ENCODE measurements at places on chromosomes 11 and 22.

DNA sequence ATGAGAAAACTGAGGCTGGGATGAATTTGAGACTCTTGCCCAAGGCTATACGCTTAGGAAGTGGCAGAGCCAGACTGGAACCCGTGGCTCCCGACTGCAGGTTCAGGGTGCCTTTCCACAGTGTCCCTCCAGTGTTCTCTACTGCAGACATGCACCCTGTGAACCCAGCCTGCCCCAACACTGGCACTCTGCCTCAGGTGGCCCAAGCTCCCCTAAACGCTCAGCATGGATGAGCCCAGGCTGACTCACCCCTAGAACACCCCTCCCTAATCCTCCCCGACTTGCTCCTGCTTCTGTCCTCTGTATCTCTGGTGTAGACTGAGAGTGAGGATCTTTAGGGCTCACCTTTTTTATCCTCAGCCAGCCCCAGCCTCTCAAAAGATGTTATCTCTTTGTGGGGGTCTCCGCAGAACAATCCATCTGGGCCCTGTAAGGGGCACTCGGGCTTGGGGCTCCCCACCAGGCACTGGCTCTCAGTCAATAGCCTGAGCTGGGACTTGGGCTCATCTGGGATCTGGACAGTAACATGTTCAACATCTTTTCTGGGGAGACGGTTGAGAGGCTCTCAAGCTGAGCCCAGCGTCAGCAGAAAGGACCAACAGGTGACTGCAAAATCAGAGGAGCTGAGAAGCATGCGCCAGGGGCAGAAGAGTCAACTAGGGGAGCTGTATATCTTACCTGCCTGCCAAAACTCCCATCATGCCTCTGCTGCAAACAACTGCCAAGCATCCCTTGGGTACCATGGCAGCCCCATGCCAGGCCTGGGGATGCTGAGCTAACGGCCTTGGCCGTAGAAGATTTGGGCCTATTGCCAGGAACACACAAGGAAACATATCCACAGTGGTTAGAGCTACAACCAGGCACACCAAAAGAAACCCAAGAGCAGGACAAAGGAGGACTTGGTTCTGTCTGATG lies 176.2 kb downstream of the BUD13 start:
- no peak for DNase-seq

- DNase-seq, result no peak
Measured at GRCh38 chr11:1674173-1675131, 22.5 kb upstream of the KRTAP5-6 start.

DNA sequence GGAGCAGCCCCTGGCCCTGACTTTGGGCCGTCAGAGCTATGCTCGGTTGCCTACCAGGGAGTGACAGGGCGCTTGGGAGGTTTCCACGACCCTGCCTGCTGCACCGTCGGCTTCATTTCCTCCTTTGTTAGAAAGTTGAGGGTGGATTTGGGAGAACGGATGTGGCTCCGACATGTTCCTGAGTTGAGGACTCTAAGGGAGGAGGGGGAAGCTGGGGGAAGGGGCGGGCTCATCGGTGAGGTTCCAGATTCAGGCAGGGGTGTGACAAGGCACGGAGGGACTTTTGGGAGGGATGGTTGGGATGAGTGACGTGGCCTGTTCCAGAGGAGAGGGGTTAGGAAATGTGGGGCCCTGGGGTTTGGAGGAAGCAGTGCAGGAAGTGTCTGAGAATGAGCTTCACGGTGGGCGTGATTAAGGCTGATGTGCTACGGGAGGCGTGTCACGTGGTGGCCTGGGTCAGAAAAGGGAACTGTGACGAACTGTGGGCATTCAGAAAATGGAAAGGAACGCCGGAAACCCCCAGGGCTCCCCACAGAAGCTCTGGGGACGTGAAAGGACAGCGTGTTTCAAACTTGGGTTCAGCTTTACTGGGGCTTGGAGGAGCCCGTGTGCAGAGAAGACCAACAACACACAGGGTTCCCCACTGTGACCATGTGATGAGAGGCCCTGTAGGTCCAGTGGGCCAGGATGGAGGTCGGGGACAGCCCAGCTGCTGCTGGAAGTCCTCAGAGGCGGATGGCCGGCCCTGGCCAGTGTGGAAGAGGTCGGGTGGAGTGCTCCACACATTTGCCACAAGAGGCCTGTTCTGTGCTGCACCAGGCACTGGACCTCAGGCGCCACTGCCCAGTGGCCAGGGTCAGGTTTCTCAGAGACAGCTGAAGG lies 2.8 kb downstream of the PARVB start:
- DNase-seq, result no peak

GRCh38 chr22:42313804-42314581 lies 43.5 kb upstream of the TCF20 start:
- DNase-seq, result peak; percentile 83

- DNase-seq, result no peak
Measured at GRCh38 chr11:45554230-45554967, 111.0 kb downstream of the CHST1 start.

DNA sequence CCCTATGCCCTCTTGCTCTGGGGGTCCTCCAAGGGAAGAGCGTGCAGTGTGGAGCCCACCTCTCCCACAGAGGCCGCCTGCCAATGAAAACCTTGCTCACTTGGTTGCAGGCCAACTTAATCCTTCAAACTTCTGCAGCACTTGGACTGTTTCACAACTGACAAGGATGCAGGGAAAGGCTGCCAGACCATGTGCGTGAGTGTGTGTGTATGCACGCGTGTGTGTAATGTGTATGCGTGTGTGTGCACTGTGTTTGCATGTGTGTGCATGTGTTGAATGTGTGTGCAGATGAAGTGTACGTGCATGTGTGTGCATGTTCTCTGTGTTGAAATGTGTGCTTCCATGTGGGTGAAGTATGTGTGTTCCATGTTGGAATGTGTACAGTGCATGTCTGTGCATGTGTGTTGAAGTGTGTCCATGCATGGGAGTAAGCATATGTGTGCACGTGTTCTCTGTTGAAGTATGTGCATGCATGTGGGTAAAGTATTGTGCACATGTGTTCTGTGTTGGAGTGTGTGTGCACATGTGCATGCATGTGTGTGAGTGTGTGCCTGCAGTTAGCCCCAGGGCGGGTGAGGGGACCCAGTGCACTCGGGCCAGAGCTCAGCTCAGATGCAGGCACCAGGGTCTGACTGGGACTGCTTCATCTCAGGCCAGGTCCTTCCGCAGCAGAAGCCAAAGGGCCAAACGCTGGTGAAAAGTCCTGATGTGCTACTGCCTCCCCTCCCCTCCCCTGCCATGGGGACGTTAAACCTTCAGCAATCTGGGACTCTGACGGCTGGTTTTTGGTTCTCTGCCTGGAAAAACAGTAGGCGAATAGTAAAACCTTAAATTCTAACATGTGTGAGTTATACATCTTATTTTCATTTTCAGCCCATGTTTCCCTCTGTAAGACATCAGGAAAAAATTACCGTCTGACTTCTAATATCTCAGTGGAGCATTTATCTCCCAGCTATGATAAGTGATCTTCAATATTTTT lies 72.0 kb downstream of the FLI1 start:
- DNase-seq, result peak; percentile 14

- DNase-seq, result no peak
Measured at GRCh38 chr11:57260937-57261783, 24.1 kb upstream of the APLNR start.

- no peak for DNase-seq
Measured at GRCh38 chr11:26229257-26229656, 102.7 kb upstream of the ANO3 start.

DNA sequence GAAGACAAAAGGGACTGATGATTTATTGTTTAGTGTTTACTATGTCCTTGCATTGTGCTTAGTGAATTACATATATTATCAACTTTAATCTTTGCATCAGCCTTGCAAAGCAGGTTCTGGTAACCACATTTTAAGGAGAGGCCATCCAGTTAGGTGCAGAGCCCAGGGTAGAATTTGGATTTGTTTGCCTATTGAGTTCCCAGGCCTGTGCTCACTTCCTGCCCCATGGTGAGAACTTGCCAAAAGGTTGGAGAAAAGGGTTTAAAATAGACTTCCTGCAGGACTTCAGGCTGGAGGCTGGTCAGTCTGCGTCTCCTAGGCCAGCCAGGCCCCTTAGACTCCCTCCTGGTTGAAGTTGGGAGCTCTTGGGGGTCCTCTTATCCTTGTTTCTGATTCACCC lies 72.1 kb downstream of the ATXN10 start:
- no peak for DNase-seq

- DNase-seq, result no peak
Measured at GRCh38 chr11:24683583-24683982, 186.7 kb downstream of the LUZP2 start.

DNA sequence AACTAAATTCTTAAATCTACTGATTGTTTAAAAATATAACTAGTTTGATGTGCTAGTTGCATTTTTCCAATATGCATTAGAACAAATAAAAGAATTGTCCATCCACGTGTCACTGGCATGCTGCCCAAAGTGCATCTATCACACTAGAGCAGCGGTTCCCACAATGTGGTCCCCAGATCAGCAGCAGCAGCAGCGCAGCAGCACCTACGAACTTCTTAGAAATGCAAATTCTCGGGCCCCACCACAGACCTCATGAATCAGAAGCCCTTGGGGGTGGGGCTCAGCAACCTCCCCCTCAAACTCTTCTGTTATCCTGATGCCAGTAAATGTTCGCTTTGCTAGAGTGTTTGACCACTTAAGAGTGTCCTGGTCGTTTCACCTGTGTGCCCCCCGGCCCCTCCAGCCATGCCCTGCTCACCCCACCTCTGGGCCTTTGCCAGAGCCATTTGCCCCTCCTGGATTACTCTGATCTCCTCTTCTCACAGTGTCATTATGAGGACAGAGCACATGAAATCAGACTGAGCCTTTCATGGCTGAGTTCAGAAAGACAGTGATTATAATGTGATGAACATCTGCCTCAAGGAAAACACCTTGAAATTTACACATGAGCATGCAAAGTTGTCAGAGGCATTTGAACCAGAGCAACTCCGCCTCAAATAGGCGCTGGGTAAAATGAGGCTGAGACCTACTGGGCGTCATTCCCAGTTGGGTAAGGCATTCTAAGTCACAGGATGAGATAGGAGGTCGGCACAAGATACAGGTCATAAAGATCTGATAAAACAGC lies 12.6 kb upstream of the VSIG10L2 start:
- DNase-seq, result no peak

- peak; percentile 83 for DNase-seq
Measured at GRCh38 chr11:121722431-121723245, 269.9 kb upstream of the SORL1-AS1 start.

DNA sequence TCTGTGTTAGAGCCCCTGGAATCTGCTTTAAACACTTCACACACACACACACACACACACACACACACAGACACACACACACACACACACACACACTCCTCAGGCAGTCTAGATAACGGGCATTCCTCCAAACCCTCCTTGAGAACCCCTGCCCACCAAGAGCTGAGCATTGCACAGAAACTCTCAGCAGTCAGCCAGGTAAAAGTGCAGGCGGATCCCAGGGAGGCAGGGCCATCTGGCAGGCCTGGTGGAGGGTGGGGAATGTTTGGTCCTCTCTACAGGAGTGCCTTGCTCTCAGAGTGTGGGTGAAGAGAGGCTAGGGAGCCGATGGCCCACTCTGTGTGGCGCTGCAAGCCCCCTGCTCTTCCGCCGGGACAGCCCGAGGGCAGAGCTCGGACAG lies 190.2 kb downstream of the BUD13 start:
- DNase-seq, result no peak

DNA sequence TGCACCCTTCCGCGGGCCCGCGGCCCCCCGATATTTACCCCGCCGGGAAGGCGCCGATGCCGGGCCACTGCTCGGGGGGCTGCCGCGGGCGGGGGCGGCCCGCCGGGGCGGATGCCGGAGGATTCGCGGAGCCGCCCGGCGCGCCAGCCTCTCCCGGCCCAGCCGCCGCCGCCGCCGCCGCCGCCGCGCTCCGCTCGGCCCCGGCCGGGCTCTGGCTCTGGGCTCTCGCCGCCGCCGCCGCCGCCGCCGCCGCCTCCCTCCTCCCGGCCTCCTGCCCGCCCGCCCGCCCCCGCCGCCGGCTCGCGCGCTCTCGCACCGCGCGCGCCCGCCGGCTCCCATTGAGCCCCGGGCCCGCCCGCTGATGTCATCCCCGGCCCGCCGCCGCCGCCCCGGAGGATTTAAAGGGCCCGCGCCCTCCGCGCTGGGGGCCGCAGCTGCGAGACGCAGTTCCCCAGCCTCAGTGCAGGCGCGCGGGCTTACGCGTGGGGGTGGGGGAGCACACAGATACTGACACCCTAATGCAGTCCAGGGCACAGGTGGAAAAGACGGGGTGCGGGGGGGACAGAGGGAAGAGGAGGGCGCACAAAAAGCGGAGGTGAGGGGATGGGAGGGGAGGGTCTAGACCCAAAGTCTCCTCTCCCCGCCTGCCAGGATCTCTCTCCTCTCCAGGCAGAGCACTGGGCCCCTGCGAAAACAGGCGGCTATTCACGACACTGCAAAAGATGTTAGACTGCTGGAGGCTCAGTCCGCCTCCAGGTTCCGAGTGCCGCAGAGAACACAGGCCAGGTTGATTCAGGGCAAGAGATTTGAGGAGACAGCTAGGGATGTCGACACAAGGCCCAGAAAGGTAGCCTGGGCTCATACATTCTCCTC lies at the start of gene CSNK1E:
CSNK1E (minus strand) TSS at position 312 of the 873 bp plus-strand sequence. CDS start 3,276 bp downstream, outside the sequence.
- DNase-seq, result peak; percentile 31

GRCh38 chr11:102683277-102683676 lies 22.3 kb downstream of the MMP27 start:
- DNase-seq, result no peak

- DNase-seq, result no peak
Measured at GRCh38 chr22:37287550-37287951, 5.2 kb downstream of the CYTH4 start.

DNA sequence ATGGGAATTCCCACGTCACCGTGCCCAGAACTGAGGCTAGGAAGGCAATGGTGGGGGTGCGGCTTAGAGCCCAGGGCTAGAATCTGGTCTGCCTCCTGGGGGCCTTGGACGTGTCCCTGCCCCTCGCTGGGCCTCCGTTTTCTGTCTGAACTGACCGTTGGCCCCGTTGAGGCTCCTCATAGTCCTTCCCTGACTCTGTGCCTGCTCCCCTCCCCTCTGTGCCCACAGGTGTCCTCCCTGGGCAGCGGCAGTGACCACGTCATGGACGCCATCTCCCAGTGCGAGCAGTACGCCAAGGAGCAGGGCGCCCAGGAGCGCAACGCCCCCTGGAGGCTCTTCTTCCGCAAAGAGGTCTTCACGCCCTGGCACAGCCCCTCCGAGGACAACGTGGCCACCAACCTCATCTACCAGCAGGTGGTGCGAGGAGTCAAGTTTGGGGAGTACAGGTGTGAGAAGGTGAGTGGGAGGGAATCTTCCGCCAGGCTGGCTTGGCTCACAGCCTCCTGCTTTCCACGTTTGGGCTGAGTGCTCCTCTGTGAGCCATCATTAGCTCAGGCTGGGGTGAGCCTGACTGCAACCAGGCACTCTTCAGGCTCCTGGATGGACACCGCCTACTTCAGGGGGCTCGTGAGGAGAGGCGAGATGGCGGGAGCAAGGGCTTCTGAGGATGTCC lies 63.9 kb downstream of the MYO7A start:
- DNase-seq, result peak; percentile 17

DNA sequence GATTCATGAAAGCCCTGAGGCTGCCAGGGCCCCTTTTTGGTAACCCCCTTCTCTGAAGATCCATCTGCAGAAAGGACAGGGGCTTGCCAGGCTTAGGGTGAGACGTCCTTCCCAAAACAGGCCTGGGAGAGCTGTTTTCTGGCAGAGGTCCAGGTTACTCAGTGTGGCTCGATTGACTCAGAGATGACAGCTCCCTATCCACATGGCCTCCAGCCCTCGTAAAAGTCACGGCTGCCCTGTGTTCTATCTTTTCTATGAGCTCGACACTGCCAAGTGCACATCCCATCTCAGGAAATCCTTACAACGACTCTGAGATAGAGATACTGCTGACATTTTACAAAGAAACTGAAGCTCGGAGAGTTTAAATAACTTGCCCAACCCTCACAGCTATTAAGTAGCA lies 20.4 kb downstream of the ADAMTS8 start:
- DNase-seq, result no peak

GRCh38 chr11:37442576-37442975 lies 844.5 kb upstream of the RAG2 start:
- no peak for DNase-seq

GRCh38 chr11:126996036-126996804 lies 4.3 kb downstream of the KIRREL3 start:
- DNase-seq, result no peak
